Adipose tissue (tissue), 3 donors: ENCODE measurements at places on chromosomes 12 and 14. TPM values are rescaled to one million over a fixed set of nuclear protein-coding genes. Genes with fewer than 3 reads are reported as not detected.

Gene SERPINA10
- polyA plus RNA-seq = not detected

Gene AKAP3
- 2.4 TPM for polyA plus RNA-seq

Gene CCDC88C
- polyA plus RNA-seq = 4.7 TPM

Gene TAMALIN
- 12.6 TPM for polyA plus RNA-seq

Gene NUDT4
- polyA plus RNA-seq = 20.3 TPM

Gene RND1
- 2.1 TPM for polyA plus RNA-seq

Gene TAS2R50
- polyA plus RNA-seq = 0.67 TPM

Gene RGS6
- polyA plus RNA-seq = 1.6 TPM

Gene KRT73
- polyA plus RNA-seq = not detected

Gene PPM1H
- polyA plus RNA-seq = 1.5 TPM

Gene EFS
- polyA plus RNA-seq = 2.3 TPM

Gene SYNDIG1L
- polyA plus RNA-seq = not detected

Gene RNASE2
- 16.7 TPM for polyA plus RNA-seq

Gene APOLD1
- polyA plus RNA-seq = 71.1 TPM

Gene LRRC10
- not detected for polyA plus RNA-seq

Gene MYO1H
- polyA plus RNA-seq = not detected

Gene MSI1
- 0.45 TPM for polyA plus RNA-seq

Gene PTGR2
- polyA plus RNA-seq = 3.2 TPM

Gene GALNT8
- polyA plus RNA-seq = 0.79 TPM

Gene BAG5
- polyA plus RNA-seq = 4.9 TPM

Gene DHH
- 0.22 TPM for polyA plus RNA-seq

Gene CLEC7A
- 10.2 TPM for polyA plus RNA-seq

Gene NINJ2
- 19.5 TPM for polyA plus RNA-seq
